NCI-H748 treated with DMSO at 0.1 percent for 48 hours (cell line): ENCODE measurements at places on chromosomes 4 and X.

DNA sequence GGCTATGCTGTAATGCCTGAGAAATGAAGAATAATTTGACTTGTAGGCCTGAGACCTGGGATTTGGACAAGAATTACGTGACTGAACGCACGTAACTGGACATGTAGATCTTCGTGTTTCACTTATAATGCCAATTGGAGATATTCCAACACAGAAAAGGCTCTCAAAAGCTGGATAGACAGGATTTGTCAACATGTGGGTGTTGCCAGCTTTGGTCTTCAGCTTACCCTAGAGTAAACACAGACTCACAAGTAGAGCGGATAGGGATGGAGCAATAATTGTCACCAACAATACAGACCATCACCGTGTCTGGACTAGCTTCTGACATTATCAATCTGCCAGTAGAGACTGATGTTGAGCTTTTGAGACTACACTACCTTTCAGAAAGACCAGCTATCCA is 1511.0 kb upstream of the ADGRL3 start:
- DNase-seq, result no peak

- DNase-seq, result no peak
Measured at GRCh38 chrX:44898411-44899221, 25.6 kb downstream of the KDM6A start.

GRCh38 chrX:27085346-27085745 is 377.8 kb downstream of the PPP4R3C start:
- DNase-seq, result no peak

DNA sequence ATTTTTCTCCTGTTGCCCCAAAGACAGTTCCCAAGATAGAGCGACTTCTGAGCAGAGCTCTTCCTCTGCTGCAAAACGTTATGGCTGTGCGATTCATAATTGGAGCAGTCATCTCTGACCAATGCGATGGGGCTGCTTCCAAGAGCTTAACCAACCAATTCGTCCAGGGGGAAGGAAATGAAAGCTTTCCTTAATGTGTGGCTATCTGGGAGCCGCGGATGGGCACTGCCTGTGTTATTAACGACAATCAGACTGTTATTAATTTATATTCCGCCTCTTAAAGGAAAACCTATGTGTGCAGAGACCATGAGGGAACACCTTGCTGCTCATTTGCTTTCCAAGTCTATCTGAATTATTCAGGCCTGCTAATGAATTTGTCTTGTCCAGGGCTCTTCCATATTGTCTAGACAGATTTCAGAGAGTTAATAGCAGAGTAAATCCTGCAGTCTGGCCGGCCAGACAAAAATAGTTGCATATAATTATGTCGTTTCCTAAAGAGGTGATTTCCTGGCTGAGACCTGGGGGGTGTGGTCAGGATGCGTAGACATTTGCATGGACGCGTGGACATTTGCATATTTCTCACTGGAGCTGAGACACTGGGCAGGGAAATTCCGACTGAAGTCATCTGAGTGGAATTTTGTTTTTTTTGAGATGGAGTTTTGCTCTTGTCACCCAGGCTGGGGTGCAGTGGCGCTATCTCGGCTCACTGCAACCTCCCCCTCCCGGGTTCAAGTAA is 135.4 kb downstream of the HMX1 start:
- no peak for DNase-seq

DNA sequence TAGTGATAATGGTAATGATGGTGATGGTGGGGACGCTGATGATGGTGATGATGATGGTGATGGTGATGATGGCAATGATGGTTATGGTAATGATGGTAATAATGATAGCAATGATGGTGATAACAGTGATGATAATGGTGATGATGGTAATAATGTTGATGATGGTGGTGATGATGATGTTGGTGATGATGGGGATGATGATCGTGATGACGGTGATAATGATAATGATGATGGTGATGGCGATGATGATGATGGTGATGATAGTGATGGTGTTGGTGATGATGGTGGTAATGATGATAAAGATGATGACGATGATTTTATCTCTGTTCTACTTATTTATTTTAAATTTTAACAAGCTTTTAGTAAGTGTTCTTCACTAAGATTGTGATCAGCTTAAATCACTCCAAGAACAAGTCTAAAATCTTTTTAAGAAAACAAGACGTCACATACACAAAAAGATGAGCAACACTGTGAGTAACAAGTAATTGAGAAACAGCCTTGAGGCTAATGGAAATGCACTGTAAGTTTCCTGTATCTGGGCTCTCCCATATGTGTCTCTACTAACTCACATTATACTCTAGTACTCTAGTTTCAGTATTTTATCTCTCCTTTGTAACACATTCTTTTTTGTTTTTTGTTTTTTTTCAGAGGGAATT is 480.2 kb upstream of the PRKX start:
- DNase-seq, result no peak

DNA sequence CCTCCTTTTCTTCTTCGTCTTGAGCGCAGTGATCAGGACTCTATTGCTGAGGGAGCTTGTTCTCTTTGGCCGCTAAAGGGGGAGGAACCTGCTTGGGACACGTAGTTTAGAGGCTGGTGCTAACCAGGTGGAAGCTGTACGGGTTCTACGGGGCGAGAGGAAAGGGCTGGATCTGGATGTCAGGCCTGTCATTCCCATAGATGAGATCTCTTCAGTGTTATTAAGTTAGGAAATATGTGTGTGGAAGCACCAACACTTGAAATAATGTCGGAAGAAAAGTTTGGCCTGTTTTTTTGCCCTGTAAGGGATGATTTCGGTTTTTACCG is 643 bp downstream of the SRP72 start:
- no peak for DNase-seq

DNA sequence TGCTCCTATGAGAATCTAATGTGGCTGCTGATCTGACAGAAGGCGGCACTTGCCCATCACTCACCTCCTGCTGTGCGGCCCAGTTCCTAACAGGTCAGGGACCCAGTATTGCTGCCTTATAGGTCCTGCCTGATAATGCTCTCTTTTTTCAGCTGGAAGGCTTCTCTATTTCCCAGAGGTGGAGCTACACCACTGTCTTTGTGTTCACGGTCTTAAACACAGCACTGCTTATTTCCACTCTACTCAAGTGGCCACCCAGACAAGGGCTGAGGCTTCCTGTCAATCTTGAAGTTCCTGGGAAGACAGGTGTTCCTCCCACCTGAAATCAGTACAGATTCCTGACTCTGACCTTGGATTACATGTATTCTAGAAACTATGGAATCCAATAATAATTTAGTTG is 270.6 kb downstream of the NR3C2 start:
- no peak for DNase-seq

DNA sequence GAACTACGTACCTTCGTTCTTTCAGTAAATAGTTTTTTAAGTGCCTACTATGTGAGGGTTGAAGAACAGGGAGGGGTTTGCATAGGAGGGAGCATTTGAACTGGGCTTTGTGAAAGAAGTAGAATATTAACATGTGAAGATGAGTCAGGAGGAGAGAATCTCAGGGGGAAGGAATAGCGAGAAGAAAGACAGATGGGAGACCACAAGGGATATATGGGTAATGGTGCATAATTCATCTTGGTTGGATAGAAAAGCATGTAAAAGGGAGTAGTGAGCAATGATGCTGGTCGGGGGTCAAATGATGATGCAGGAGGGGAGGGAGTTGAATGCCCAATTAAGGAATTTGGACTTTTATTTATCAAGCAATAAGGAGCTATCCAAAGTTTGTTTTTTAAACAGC is 52.7 kb downstream of the TMEM164 start:
- no peak for DNase-seq

GRCh38 chrX:150036641-150037040 is 98.3 kb upstream of the EOLA2 start:
- DNase-seq, result no peak

DNA sequence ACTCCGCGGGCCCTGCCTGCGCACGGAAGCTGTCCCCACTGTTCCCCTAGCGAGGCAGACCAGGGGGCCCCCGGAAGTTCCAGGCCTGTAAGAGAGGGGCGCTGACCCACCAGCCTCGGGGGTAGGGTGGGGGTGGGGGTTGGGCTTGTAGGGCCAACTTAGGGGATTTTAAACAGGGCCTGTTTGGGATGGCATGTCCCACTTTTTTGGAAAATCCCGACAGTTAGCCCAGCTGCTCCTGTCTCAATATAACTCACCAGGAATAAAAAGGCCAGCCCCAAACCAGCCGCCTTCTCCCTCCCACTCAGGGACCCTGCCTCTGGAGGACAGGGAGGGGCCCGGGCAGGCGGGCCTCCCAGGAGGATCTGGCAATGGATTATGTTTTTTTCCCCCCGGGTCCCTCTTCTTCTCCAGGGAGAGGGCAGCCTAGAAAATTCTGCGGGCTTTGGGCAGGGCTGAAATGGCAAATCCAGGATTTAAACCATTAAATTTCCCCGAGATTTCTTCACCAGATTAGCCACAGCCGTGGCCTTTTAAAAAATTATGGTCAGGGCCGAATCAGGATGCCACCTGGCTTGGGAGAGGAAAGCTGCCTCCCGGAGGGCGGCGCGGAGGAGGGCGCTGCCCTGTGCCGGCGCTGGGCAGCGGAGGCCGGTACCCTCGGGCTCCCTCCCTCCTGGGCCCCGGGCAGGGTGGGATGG is 957 bp downstream of the PPP2R2C start:
- DNase-seq, result no peak

DNA sequence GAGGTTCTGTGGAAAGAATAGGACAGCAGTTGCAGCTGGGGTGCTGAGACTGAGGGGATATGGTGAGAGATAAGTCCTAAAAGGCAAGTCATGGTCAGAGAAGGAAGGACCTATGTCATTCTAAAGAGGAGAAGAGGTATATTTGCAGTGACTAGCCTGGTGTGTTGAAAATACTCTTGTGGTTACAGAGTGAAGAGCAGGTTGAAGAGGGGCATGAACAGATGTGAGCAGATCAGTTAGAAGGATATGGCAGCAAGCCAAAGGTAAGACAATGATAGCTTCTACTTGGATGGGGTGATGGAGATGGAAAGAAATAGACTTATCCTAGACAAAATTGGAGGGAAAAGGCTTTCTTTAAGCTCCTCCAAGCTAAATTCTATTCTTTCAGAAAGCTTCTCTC is 469.8 kb upstream of the CPEB2 start:
- no peak for DNase-seq

GRCh38 chrX:13994104-13994503 is 35.6 kb downstream of the GEMIN8 start:
- no peak for DNase-seq

GRCh38 chr4:113905301-113905700 is 74.1 kb downstream of the ARSJ start:
- no peak for DNase-seq

- no peak for DNase-seq
Measured at GRCh38 chr4:166896254-166896653, 338.0 kb downstream of the SPOCK3 start.

DNA sequence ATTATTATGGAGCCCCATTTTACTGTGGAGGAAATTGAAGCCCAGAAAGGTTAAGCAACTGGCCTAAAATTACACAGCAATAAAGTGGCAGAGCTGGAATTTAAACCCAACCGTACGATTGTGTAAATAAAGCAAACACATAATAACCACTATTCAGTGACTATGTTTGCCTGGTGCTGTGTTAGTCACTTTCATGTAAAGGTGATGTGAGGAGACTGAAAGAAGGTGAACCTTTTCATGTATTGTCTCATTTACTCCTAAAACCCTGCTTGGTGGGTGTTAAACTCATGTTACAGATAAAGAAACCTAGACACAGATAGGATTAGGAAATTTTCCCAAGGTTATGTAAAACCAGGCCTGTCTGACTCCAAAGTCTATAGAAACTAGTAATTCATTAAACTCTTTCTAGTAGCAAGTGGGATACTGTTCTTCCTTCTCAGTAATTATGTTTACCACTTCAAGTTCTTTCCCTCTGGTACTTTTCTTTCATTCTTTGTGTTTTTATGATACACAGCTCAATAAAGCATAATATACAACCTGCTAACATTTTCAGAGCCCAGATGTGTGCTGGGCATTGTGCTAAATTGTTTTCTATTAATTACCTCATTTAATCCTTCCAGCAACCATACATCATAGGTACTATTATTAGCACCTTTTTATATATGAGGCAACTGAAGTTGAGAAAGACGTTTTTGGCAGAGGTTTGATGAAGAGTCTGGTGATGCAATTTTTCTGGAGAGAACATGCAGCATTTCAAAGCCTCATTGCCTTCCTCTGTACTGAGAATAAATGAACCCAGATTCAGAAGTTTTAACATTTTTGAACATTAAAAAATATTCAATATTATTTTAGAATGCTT is 202.7 kb downstream of the SPRY1 start:
- no peak for DNase-seq

- DNase-seq, result peak; percentile 66
Measured at GRCh38 chr4:99536848-99537247, 26.0 kb downstream of the C4orf17 start.
